ENCODE measurements at places on chromosomes 1 and 21.

DNA sequence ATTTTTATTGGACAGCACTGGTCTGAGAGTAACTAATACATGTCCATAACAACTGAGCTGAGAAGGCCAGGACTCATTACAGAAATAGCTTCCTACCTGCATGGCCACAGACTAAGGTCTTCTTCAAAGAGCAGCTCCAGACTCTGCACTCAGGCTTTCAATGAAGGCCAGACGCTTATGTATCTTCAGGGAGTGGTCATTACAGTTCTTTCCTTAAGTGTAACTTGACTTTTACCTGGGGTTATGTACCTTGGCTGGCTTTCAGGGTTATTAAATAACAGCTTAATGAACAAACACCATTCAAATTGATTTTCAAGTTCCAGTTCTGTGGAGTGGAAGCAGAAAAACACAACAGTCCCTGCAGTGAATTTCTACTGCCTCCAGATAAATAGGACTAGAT lies 23.8 kb upstream of the SLC22A15 start:
- DNase-seq: no peak

DNA sequence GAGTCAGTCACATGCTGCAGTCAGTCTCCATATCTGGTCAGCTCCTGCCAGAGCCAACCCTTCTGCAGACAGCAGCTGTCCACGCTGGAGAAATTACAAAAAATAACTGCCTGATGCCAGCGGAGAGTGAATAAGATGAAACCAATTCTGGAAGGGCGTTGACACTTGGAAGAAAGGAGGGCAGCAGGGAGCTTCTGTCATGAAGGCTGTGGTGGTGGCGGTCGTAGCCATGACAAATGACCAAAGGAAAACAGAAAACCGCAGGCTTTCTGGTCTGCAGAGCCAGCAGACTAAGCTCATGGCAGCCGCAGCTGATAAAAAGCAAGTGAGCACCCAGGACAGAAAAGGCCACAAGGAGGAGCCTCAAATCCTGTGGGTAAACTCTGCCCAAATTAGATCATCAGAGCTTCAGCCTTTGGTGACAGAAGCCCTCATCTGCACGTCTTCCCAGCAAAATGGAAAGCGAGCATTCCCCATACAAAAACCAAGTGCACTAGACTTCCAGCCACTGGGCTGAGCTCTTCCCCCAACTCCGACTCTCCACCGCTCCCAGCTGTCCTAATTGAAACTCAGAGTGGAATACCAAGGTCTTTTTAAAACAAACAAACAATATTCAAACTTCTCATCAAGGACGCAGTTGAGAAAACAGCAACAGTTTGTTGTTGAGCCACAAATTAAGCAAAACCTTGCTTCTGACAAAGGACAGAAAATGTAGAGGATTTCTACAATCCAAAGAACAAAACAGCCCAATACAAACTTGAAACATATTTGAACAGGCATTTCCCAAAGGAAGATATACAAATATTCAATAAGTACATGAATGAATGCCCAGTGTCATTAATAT lies 28.7 kb downstream of the RSPH1 start:
- DNase-seq: peak; percentile 30

- no peak for DNase-seq
Measured at GRCh38 chr1:43757343-43758053, 50.2 kb downstream of the ST3GAL3 start.

GRCh38 chr1:153919876-153920852 lies 2.6 kb downstream of the GATAD2B start:
- peak; percentile 8 for DNase-seq

GRCh38 chr1:201554190-201554600 lies 15.3 kb downstream of the NAV1 start:
- no peak for DNase-seq

DNA sequence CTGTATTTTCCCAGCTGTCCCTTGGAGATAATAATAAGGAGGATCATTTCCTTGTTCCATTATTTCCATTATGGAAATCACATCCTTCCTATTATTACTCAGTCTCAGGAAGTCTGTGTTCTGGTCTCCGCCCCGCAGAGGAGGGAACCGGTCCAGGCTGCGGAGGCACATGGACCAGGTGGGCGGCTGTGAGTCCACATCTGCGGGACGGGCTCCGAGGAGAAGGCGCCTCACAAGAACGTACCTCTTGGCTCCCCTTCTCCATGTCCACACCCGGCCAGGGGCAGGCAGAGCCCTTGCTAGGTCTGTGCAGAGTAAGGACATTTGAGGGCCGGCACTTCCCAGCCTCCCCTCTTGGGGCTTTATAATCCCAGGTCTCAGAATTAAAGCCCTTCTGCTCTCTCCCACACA lies 14.6 kb downstream of the RAB7B start:
- DNase-seq: no peak

DNA sequence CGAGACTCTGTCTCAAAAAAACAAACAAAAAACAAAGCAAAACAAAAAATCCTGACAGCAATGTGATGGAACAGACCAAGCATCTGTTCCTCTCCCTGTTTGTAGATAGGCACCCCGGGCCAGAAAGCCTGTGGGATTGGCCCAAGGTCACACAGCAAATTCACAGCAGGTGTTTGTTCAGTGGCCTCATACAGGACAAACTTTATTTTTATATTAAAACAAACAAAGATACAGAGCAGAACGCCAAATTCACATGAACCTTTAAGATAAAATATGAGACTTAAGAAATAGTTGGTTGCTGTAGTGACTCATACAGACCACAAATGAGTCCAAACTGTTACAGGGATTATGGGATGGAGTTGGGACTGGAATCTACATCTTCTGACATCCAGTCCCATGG lies 2.3 kb upstream of the CELA2A start:
- DNase-seq: no peak

GRCh38 chr1:32192220-32192948 lies 8.0 kb upstream of the CCDC28B start:
- DNase-seq: no peak

All from thyroid gland (tissue), 4 donors.